ENCODE measurements at places on chromosomes 3 and 15. TPM values are rescaled to one million over a fixed set of nuclear protein-coding genes. Genes with fewer than 3 reads are reported as not detected.
A peak's percentile ranks its signal among the peaks of the same experiment; 100 is the strongest.

The B3GNT5 gene
- total RNA-seq = 18.0 TPM

The GOLGA8M gene
- total RNA-seq = 0.79 TPM

The GOLGA6A gene
- total RNA-seq = not detected

The P2RY14 gene
- 0.05 TPM for total RNA-seq

DNA sequence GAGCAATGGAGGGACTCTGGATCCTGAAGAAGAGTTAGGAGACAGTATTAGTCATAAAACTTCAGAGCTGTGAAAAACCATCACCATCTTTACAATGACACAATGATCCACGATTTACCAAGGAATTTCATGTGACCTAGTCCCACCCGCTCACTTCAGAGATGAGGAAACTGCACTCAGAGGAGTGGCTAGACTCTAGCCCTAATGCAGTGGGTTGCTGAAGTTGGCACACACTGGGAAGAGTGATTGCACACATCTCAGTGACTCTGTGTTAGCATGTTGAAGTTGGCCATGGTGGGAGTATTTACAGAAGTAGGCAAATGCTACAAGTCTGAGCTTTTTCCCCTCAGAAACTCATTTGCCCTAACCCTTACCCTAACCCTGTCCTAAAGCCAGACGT lies 35.2 kb upstream of the SPATA12 start:
- DNase-seq = no peak

GRCh38 chr3:98209244-98209643 lies 42.7 kb downstream of the OR5H15 start:
- no peak for DNase-seq

GRCh38 chr3:127701280-127701911 lies 28.6 kb downstream of the ABTB1 start:
- DNase-seq = no peak

GRCh38 chr15:42165106-42165505 lies 8.7 kb upstream of the PLA2G4F start:
- DNase-seq = peak; percentile 28

GRCh38 chr15:76846782-76847181 lies 58.4 kb downstream of the SCAPER start:
- DNase-seq = no peak

All from A172 (cell line).